ENCODE measurements at places on chromosomes 6 and 20. TPM values are rescaled to one million over a fixed set of nuclear protein-coding genes. Genes with fewer than 3 reads are reported as not detected.
A peak's percentile ranks its signal among the peaks of the same experiment; 100 is the strongest.

The MAFB gene
- total RNA-seq, result not detected

The KHDC1L gene
- total RNA-seq, result not detected

DNA sequence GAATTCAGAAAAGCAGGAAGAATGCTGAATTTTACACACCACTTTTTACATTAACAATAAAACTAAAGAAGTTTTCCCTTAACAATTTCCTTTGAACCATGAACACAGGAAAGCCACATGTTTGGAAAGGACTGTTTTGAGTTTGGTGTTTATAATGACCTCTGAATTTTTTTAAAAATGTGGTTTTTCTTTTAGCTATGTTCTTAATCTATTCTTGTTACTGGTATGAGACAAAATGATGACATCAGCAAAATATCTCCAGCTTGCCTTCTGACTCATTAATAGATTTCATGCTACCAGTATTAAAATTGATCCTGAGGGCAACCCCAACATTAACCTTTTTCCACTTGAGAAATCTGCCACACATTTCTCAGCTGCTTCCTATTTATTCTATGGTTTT is 217.5 kb upstream of the THEMIS start:
- H3K36me3 ChIP-seq, result peaks cover 7% of the 10 kb centered on the region
- H3K4me1 ChIP-seq, result peaks cover 11% of the 10 kb centered on the region
- DNase-seq, result no peak

The SIM1 gene
- total RNA-seq, result not detected

DNA sequence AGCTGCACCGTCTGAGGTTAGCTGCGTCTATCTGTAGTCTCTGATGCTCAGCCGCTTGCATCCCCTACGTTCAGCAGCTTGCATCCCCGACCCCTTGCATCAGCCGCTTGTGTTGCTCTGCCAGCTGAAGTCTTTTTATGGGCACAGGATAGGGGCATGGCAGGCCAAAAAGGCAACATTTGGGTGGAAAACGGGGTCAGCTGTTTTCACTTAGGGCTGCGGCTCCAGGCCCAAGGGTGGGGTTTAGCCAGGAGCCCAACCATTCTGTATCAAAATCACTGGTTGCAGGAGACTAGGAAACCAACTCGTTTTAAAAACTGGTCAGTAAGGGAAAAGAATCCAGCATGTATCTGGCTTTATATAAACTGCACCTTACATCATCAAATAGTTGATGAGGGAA is 49.9 kb downstream of the FAM50B start:
- no peak overlapping the region for H3K27ac ChIP-seq
- DNase-seq, result no peak
- no peaks in the 10 kb centered on the region for H3K36me3 ChIP-seq

DNA sequence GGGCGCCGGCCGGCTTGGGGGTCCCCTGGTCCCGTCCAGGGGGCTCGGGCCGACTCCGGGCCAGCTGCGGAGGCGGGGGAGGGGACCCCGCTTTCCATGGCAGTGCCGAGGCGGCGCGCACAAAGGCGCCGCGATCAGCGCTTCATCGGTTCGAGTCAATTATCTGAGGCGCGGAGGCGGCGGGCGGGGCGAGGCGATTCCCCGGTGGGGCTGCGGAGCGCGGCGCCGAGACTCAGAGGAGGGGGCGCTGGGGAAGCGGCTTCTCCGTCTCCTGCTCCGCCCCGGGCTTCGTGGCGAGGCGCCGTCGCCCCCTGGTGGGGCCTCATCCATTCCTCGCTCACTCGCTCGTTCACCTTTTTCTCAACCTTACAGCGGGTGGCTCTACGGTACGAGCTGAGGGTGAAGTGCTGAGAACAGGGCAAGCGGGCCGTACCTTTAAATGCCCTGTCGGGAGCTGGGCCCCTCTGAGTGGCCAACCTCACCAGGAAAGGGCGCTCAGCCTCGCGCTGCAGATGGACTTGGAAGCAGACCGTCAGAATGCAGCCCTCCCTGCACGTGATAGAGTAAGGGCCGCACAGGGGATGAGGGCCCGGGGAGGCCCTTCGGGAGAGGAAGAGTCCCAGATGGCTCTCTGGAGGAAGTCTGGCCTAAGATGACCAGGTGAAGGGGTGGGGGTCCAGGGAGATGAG is 39.9 kb downstream of the SLC52A3 start:
- peaks cover 35% of the 10 kb centered on the region for H3K27me3 ChIP-seq
- no peaks in the 10 kb centered on the region for H3K36me3 ChIP-seq
- H3K4me3 ChIP-seq, result peak overlapping the region; percentile 29
- no peak overlapping the region for H3K27ac ChIP-seq
- H3K4me1 ChIP-seq, result no peaks in the 10 kb centered on the region
- peak; percentile 74 for DNase-seq

The GGTLC1 gene
- total RNA-seq, result not detected

GRCh38 chr6:117817499-117817898 is 89.6 kb upstream of the SLC35F1 start:
- peaks cover 8% of the 10 kb centered on the region for H3K27me3 ChIP-seq
- DNase-seq, result no peak
- H3K27ac ChIP-seq, result no peak overlapping the region
- H3K4me3 ChIP-seq, result no peak overlapping the region
- no peaks in the 10 kb centered on the region for H3K4me1 ChIP-seq
- H3K36me3 ChIP-seq, result no peaks in the 10 kb centered on the region

DNA sequence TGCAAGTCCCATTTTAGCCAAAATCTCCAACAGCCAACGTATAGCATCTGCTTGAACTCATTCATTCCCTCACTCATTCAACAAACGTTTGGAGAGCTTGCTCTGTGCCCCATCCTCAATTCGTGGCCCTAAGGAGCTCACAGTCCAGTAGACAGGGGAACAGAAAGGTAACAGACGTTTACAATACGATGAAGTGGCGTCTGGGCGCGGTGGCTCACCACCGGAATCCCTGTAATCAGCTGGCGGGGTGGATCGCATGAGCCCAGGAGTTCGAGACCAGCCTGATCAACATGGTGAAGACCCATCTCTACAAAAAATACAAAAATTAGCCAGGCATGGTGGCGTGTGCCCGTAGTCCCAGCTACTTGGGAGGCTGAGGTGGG is 790 bp upstream of the E2F1 start:
- peaks cover 59% of the 10 kb centered on the region for H3K4me1 ChIP-seq
- H3K27me3 ChIP-seq, result no peaks in the 10 kb centered on the region
- peak overlapping the region; percentile 70 for H3K27ac ChIP-seq
- no peak for DNase-seq

DNA sequence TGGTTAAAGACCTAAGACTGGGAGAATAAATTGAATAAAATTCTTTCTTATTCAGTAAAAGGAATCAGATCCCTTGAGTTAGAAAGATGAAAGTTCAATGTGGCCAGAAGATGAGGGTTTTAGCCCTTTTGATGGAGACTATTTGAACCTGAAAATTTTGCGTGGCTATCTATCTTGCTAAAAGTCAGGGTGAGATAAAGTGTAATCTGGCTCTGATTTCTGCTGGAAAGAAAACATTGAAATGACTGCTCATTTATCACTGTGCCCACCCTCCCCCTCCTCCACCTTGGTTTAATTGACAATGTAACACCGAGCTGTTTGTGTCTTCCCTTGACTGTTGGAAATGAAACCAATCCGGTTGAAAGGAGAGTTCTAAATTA is 32.9 kb upstream of the TCF21 start:
- peaks cover 11% of the 10 kb centered on the region for H3K4me1 ChIP-seq
- no peak overlapping the region for H3K4me3 ChIP-seq
- DNase-seq, result no peak
- H3K27me3 ChIP-seq, result peaks cover 79% of the 10 kb centered on the region

The ADGRB3 gene
- not detected for total RNA-seq

- no peak overlapping the region for H3K4me3 ChIP-seq
- peaks cover 39% of the 10 kb centered on the region for H3K27me3 ChIP-seq
- H3K27ac ChIP-seq, result no peak overlapping the region
- no peaks in the 10 kb centered on the region for H3K4me1 ChIP-seq
- no peaks in the 10 kb centered on the region for H3K36me3 ChIP-seq
Observed at GRCh38 chr6:40606526-40606925, 19.4 kb upstream of the LRFN2 start.

DNA sequence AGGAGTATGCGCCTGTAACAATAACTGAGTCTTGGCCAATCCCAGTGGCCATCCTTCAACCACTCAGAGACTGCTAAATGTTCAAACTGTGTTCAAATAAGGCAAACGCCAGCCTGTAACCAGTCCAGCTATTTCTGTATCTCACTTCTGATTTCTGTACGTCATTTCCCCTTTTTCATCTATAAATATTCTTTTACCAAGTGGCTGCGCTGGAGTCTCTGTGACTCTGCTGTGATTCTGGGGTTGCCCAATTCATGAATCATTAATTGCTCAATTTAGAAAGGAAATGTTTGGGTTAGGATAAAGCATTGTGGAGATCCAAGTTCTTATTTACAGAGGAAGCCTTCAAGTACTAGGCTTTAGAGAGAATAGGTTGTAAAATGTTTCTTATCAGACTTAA is 89.8 kb upstream of the UST start:
- no peak overlapping the region for H3K27ac ChIP-seq
- no peaks in the 10 kb centered on the region for H3K4me1 ChIP-seq
- H3K4me3 ChIP-seq, result no peak overlapping the region
- H3K27me3 ChIP-seq, result peaks cover 4% of the 10 kb centered on the region

DNA sequence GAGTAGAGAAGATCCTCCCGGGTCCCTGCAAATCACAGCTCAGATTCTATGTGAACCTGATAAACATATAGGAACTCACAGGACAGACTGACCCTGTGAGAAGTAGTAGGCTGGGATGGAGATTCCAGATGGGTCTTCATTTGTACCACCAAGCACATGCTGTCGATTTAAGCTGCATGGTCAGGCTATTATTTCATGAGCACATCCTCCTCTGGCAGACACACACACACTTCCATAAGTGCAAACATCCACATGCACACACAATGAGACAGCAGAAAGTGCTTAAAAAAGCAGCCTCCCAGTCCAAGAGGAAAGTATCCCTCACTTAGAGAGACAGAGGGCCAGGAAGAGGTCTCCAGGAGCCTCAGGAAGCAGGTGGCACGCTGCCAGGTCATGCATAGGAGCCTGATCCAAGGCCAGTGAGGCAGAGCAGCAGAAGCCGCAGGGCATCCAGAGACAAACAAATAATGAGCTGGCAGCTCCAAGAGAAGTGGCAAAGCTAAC is 131.8 kb downstream of the UNC5CL start:
- H3K4me3 ChIP-seq, result no peak overlapping the region
- peaks cover 19% of the 10 kb centered on the region for H3K27me3 ChIP-seq
- no peak overlapping the region for H3K27ac ChIP-seq
- H3K4me1 ChIP-seq, result peaks cover 1% of the 10 kb centered on the region

The ZNF831 gene
- total RNA-seq, result 6.5 TPM

DNA sequence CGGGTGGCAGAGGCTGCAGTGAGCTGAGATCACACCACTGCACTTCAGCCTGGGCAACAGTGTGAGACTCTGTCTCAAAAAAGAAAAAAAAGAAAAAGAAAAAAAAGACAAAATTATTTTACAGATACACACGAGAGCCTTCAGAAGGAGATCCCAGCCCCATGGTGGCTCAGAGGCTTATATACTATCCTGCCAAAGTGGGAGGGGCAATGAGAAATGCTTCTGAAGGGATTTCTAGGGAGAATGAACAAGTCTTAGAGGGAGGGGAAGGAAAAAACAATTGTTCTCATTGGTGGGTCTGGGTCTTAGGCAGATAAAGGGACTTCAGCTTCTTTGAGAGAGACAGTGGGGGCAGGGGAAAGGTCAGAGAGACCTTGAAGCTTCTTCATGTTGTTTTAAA is 76.8 kb downstream of the BANF2 start:
- no peak for DNase-seq
- no peak overlapping the region for H3K4me3 ChIP-seq
- no peaks in the 10 kb centered on the region for H3K4me1 ChIP-seq

GRCh38 chr6:124941259-124941658 is 21.0 kb upstream of the RNF217 start:
- H3K4me3 ChIP-seq, result no peak overlapping the region
- H3K36me3 ChIP-seq, result no peaks in the 10 kb centered on the region
- no peak overlapping the region for H3K27ac ChIP-seq
- H3K4me1 ChIP-seq, result no peaks in the 10 kb centered on the region

The CCN2 gene
- total RNA-seq, result not detected

GRCh38 chr6:31794866-31795615 is 511 bp downstream of the VARS1 start:
- peaks cover 26% of the 10 kb centered on the region for H3K36me3 ChIP-seq
- H3K4me3 ChIP-seq, result peak overlapping the region; percentile 81
- H3K4me1 ChIP-seq, result peaks cover 41% of the 10 kb centered on the region
- no peak for DNase-seq
- no peaks in the 10 kb centered on the region for H3K27me3 ChIP-seq

The HTR1E gene
- not detected for total RNA-seq

DNA sequence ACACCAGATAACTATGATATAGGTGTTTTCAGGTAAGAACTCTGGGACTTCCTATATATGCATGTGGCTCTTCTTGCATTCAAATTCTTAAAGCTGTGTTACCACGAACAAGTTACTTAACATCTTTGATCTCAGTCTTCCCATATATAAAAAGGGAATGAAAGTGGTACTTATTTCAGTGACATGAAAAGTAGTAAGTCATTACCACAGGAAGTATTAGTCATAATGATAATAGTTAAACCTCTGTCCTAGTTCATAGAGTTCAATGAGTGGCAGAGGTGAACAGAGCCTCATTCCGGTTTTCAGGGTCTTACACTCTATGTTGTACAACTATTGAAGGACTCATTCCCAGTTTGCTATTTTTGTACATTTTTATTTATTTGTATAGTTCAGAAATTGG is 237.0 kb downstream of the NKAIN2 start:
- H3K4me1 ChIP-seq, result no peaks in the 10 kb centered on the region
- DNase-seq, result no peak
- no peaks in the 10 kb centered on the region for H3K36me3 ChIP-seq
- H3K27ac ChIP-seq, result no peak overlapping the region
- no peaks in the 10 kb centered on the region for H3K27me3 ChIP-seq

All from activated naive CD8-positive, alpha-beta T cell treated with anti-CD3 and anti-CD28 coated beads for 36 hours (primary cell).